SK-N-DZ (cell line): ENCODE measurements at places on chromosomes 1 and 21.

- no peak for DNase-seq
These were observed 13.4 kb upstream of the PGBD2 start for GRCh38 chr1:248892590-248892989.

GRCh38 chr1:5120559-5120958 lies 466.1 kb downstream of the AJAP1 start:
- DNase-seq, result no peak

DNA sequence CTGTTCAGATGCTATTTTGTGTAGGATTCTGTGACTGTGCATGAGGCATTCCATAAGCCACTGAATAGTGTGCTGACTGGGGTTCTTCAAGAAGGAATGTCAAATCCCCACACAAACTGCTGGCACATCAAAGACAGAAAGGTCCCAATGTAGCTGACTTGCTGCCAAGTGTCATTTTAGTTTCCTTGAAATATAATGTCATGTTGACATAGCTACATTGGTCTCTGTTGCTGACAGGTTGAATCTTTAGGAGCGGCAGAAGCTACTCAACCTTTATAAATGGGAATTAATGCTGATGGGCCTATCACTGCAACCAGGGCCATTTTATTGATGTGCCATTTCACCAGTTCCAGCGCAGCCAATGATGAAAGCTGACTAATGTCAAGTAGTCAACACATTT lies 1110.7 kb upstream of the B3GALT2 start:
- DNase-seq, result no peak

GRCh38 chr1:43004587-43005459 lies 46.2 kb upstream of the SLC2A1 start:
- DNase-seq, result no peak

DNA sequence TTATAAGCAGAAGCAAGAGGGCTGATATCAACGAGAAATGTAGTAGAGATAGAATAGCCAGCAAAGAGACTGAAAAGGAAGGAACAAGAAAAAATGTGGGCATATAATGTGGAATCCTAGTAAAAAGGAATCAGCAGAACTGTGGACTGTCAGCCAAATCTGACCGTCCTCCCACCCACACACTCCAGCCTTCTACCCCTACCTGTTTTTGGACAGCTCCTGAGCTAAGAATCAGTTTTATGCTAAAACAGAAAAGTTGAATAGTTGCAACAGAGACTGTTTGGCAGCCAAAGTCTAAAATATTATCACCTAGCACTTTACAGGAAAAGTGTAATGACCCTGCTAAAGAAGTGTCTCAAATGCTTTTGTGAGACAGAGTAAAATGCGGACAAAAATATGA lies 533.3 kb upstream of the CXADR start:
- DNase-seq, result no peak

GRCh38 chr1:16181887-16182719 lies 26.2 kb upstream of the EPHA2 start:
- no peak for DNase-seq

DNA sequence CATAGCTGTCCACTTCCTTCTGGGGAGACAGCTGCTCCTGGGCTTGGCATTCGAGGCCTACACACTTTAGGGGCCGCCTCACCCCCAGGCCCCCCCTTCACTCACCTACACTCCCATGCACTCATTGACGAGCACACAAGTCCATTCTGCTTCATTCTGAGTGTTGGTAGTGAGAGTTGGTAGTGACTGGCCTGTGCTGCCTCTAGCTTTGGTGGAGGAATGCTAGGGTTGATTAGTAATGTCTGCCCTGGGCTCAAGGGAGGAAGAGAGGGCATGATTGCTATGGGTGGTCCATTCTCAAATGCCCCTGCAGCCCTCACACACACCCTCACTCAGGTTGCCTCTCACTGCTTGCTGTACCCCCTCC lies 30.4 kb downstream of the TRIM11 start:
- no peak for DNase-seq

DNA sequence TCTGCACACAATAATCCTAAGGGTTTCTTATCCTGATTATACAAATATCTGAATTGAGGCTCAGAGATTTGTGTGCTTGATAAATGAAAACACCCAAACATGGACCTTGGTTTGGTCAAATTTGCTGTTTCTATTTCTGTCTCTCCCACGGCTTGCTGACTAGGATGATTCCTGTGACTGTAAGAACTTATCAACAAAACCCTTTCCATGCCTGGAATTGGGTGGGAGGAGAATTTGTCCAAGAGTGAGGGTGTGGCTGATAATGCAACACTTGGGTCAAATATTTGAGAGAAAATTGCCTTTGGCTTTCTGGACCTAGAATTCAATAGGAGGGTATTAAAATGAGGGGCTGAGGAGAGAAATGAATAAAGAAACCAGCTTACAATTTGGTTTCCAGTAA lies 48.0 kb downstream of the RHBG start:
- no peak for DNase-seq

DNA sequence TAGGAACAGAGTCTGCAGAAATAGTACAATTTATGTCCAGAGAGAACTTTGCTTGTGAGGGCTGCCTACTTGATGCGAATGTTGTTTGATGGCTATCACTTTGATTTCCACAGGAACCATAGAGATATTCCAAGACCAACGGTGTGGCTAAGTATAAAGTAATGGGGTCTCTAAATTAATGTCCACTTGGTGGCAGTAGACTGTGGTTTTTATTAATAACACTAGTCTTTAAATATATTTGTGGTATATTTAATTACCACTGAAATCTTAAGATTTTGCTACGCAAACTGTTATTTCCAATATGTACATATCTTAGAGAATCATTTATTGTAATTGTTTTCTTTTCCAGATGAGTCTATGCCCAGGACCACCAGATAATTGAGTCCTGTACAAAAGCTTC lies 647.9 kb downstream of the PLA2G4A start:
- no peak for DNase-seq

DNA sequence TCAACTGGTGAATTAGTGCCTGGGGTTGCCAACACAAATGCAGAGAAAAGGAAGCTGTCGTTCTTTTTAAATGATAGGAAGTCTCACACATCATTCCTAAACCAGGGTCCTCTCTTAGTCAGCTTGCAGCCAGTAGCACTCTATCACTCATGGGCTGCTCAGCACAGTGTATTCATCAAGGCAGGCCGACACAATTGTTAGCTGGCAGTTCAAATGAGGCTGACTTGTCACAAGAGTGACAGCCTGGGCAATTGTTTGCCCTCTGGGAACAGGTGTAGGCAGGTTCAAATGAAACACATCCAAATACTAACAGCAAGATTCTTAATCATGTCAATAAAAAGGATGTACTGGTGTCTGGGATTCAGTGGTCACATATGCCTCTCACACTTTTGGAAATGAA lies 76.9 kb downstream of the ERICH3 start:
- DNase-seq, result no peak

DNA sequence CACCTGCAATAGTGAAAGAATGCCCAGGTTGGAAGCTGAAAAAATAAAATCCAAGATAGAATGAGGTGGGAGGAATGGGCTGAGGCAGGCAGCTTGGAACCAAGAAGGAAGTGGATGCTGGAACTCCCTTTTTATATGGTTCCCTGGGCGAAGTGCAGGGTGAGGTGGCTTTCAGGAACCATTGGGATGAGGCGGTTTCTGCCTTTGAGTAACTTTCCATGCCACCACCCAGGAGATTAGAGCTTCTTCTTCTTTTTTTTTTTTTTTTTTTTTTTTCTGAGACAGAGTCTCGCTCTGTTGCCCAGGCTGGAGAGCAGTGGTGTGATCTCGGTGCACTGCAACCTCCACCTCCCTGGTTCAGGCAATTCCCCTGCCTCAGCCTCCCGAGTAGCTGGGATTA lies 17.8 kb upstream of the MRPS6 start:
- DNase-seq, result no peak

- no peak for DNase-seq
These were observed 3.8 kb downstream of the TRABD2B start for GRCh38 chr1:47993416-47993740.
